Stimulated activated CD8-positive, alpha-beta memory T cell treated with anti-CD3 and anti-CD28 coated beads, Interleukin-7, amount 100 ng/mL, for 48 hours (primary cell): ENCODE measurements at places on chromosomes 2 and 18.

- DNase-seq, result no peak
These were observed 130.3 kb downstream of the TMEFF2 start for GRCh38 chr2:192064459-192064858.

DNA sequence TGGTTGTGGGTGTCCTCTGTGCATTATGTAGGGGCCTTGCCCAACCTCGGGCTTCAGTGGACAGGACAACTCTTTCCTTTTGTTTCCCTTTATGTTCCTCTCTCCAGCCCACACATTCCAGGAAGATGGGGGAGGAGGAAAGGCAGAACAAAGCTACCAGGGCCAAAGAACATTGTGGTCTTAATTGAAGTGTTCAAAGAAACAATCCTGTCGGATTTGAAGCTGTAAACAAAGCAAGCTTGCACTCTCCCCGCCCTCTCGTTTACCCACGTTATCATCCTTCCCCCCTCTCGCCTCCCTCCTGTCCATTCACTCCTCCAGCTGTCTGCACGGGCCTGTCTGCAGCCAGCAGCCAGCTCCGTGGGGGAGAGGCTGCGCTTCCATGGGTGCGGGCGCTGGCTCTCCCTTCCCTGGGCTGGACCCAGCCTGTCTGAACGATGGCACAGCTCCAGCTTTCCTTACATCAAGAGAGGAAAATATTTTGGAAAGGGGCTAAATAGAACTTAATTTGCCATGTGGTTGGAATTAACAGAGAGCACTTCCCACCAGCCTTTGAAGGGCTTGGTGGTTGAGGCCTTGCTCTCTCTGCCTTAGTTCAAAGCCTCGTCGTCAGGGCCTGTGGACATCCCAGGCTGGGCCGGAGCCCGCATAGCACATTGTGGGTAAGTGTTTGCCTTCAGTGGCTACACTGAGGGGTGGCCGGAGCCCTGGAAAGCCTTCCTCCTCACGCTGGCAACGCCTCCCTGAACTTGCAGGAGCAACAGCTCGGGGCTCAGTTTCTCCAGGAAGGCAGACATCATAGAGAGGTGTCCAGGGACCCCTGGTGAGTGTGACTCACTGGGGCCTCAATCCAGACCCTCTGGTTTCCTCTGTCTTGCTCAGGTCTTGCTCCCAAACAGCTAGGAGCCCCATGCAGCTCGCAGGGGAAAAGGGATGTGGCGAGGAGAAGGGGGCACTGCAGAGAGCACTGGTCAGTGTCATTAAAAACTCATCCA, 60.6 kb upstream of the HS6ST1 start:
- DNase-seq, result no peak

- no peak for DNase-seq
These were observed 7.6 kb upstream of the NAGK start for GRCh38 chr2:71060871-71061270.

- DNase-seq, result no peak
These were observed 92.0 kb downstream of the PMS1 start for GRCh38 chr2:189876271-189876670.

DNA sequence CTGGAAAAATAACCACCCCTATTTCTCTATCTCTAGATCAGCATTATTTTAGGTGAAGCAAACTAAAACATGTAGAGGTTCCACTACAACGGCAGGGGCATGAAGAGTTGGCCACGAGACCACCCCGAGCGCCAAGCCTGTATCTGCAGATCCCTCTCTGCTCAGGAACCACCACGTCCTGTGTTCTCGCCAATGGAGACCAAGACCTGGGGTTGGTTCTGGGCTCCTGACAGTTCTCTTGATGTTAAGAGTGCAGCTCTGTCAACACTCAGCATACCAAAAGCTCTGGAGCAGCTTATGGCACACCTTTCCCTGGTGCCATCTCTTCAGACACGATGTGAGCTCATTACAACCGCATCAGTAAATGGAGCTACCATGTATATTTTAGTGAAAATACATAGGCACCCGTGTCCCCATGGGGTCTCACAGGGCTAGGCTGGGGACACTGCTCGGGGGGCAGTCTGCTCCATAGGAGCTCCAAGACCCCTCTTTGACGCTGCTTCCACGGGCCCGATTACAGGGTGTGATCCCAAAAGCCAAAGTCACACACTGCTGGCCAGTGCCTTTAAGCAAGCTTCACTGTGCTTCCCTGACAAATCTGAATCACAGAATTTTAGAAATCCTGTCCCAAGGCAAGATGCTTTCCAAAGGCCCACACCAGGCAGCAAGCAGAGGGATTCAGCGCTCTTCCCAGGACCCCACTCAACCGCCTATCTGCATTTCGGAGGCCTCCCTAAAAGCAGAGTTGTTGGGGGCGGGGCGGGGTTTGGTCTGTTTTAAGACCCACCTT, 72.2 kb downstream of the EMILIN2 start:
- no peak for DNase-seq

GRCh38 chr2:6932828-6933227, 15.6 kb downstream of the RNF144A start:
- no peak for DNase-seq

GRCh38 chr18:904218-905090, at the start of gene ADCYAP1:
Gene ADCYAP1, plus strand, starts transcription at chr18:904871. Its CDS starts 516 bp downstream, at chr18:905387.
- no peak for DNase-seq

DNA sequence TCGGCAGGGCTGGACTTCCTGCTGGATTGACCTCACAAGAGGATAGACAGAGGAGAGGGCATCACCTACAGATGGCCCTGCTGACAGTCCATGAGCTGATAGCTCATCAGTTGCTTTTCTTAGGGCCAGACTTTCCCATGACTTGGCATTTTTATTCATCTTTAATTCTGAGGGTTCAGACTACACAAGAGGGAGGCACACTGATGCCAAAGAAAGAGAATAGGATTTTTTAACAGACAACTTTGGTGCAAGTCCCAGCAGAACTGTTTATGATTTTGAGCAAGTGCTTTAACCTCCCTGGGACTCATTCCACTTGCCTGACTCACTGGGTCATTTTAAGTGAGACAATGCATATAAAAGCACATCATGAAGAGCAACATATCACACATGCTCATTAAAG, 299.2 kb downstream of the INSIG2 start:
- DNase-seq, result no peak

DNA sequence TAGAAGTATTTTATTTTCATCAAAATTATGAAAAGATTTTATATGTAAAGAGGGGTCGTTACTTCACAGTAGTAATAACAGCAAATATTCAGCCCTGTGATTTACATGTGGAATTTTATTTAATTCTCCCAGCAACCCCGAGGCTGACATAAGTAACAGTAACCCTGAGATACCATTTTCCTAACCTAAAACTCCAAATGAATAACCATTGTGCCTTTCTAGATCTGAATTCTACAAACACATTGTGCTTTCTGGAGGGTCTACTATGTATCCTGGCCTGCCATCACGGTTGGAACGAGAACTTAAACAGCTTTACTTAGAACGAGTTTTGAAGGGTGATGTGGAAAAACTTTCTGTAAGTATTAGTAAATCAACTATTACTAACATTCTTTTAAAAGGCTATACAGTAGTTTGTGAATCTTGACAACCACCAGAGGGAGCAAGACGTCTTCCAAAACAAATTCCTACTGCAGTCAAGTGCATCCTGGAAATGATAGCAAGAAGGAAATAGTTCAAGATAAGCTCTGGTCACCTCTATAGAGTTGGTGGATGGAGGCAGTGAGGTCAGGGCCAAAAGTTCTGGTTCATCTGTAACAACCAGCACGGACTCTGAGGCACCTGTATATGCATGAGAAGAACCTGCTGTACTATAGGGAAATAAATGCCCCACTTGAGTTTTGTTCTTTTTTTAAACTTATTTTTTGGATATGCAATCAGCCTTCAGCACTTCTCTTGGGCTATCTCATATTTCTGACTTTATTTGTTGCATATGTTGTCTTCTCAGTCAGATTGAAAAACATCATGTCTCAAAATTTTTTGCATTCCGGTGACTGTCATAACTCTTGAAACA, 37.4 kb downstream of the ACTR2 start:
- DNase-seq, result no peak

- no peak for DNase-seq
These were observed 159.6 kb upstream of the HNRNPA3 start for GRCh38 chr2:177053038-177053437.

DNA sequence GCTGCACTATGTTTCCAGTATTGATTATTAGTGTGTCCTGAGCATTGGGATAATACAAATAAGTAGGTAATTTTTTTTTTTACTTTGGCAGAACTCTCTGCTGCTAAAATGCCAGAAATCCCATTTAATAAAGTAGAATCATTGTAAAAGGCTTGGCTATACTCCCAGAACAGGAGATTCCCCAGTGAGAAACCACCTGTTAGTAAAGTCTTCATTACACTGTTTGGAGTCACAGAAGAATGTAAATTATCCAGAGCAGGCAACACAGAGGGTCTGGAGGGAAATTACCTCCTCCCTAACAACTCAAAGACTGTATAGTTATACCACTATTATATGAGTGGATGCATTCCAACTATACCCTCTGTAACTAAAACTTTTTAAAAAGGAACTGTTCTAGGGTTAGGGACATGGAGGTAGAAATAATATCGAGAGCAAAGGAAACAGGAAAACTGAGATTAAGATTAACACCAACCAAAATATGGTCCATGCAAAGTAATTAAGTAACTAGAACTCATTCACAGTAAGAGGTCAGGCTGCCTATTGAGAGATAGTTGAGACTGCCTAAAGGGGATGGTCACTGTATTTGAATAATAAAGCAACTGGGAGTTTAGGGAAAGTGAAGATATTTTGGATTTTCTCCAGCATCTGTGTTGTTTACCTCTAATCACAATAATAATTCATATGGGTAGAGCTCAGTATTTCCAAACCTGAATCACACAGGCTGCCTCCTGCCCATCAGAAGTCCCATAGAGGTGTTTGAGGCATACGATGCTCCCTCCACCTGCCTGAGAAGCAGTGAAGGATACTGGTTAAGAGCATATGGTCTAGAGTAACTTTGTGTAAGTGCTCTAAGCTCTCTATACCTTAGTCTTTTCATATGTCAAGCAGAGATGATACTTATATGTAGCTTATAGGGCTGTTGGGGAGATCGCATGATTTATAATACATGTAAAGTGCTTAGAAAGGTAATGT, 34.4 kb downstream of the MAP2 start:
- DNase-seq, result no peak

DNA sequence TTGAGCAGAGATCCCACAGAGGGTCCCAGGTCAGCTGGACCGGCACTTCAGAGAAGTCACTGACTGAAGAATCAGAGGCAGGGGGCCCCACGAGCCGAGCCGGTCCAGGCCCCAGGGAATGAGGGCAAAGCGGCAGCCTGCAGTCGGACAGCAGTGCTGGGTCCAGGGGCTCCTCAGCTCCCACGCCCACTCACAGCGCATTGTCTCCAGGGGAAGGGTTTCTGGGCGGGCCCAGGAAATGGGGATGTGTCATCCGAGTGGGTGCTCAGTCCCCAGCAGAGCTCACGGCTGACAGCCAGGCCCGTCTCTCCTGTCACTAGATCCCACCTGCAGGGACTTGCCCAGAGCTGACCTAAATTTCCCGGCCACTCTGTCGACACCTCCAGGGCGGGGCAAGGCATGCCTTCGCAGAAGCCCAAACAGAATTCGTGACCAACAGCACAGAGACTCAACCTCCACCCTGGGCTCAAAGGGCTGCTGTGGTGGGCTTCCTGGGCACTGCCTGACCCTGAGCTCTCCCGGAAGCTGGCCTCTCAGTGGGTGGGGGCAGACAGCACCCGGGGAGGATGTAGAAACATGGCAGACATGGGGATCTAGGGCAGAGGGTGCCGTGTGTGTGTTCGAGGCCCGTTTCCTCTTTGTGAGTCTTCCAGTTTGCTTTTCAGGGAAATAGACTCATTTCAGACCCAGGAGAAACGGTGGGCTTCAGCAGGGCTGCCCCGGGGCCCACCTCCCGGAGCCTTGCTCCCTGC, 42.1 kb upstream of the TAF1B start:
- DNase-seq, result peak; percentile 31

DNA sequence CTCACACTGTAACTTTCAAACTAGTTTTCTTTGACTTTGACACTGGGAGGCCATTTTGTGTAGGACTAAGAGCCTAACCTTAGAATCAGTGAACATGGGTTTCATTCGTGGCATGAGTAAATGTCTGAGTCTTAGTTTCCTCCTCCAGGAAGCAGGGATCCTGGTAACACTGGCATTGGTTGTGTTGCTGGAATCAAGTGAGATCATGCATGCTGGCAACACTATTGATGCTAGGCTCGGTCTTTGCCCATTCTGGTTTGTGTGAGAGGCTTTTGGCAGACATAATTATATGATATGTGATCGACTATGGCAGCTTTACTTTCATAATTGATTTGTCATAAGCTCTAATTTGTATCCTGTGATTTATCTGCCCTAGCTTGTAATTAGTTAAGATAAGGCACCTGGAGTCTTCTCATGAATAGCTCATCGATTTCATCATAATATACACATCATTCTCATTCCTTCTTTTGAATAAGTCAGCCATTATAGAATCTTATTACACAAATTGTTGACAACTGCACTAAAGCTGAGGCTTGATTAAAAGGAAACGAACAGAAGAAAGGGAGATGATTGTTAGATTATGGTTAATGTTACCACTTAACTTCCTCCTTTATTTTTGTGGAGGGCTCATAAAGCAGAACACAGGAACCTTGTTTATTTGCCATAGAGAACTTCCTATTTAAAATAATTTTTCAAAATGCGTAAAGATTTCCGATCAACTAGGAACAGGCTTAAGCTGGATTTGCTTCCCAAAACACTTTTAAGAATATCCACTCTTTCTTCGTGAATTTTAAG, 12.6 kb downstream of the PPP1R1C start:
- DNase-seq, result no peak

DNA sequence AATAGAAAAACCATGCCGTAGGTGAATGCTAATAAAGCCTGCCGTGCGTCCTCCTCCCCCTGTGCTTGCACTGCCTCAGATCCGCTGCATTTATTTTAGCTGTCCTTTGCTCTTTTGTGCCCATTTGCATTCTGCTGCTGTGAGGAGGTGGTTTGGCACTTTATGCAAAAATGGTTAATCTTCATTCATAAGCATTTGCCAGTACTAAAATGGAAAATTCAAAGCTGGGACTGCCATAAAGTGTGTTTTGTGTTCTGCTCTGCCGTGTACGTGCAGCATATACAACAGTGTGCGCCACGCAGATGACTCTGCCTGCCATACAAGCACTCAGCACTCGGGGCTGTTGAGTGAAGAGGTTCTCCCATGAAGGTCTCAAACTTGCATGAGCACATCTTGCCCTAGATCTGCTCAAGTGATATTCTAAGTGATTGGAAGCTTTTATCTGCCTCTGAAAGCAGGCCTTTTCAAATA, 73.6 kb downstream of the SPATS2L start:
- no peak for DNase-seq
